HuH-7.5 (cell line): ENCODE measurements at places on chromosomes 3 and 15.

DNA sequence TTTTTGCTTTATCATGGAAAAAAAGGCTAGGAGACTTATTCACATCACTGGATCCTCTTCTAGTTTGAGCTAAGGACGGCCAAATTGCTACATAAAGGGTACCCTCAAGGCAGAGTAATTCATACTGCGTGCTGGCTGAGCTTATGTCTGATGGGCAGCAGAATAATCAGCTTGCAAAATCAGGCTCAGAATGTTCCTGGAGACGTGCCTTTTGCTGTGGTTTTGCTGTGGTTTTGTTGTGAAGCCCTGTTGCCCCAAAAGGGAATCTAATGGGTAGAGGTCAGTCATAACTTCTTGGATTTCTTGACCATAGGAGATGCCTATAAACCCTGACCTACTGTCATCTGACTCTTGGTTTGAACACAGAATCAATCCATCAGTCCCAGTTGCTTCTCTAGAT, 189.9 kb downstream of the SOX2 start:
- no peak for DNase-seq

- peak; percentile 42 for DNase-seq
Observed at GRCh38 chr15:31265090-31265870, 61.4 kb upstream of the KLF13 start.

GRCh38 chr3:104951426-104951825, 415.3 kb upstream of the ALCAM start:
- no peak for DNase-seq

DNA sequence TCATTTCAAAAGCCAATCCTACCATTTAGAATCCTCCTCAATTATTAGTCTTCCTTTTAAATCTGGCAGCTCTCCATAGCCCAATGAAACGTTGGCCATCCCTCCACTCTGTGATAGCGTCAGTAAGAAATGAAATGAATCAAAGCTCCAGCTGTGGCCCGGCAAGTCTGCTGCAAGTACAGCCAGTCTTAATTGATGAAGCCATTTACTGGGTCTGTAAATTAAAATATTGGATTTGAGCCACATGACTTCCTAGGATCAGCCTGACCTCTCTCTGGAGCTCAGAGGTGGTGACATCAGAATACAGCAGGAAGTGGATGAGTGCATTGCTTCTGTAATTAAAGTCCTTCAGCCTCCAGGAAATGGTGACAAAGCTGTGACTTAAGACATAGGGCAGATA, 347.0 kb upstream of the LMCD1 start:
- no peak for DNase-seq

- DNase-seq: no peak
Observed at GRCh38 chr15:100191161-100191560, 150.6 kb downstream of the ADAMTS17 start.

- DNase-seq: no peak
Observed at GRCh38 chr3:174482541-174482940, 376.6 kb upstream of the NAALADL2 start.

GRCh38 chr15:85760049-85760448, 34.7 kb downstream of the KLHL25 start:
- no peak for DNase-seq

GRCh38 chr3:3998140-3998922, 199.1 kb downstream of the LRRN1 start:
- peak; percentile 37 for DNase-seq

DNA sequence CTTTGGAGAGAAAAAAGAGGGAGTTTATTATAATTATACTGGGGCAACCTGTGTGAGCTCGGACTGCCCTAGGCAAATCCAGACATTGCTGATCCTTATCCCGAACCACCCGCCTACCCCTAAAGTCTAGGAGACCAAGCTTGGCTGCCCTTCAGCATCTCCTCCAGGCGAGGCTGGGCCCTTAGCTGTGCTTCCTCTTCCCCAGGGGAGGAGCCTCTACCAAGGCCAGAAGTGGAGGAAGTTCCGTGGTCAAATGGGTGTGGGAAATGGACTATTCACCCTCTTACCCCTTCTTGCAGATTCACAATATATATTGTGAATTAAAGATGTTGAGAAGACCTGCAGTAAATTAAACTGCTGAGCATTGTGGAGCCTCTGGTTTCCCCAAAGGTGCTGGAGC, 158.3 kb upstream of the HES1 start:
- no peak for DNase-seq

DNA sequence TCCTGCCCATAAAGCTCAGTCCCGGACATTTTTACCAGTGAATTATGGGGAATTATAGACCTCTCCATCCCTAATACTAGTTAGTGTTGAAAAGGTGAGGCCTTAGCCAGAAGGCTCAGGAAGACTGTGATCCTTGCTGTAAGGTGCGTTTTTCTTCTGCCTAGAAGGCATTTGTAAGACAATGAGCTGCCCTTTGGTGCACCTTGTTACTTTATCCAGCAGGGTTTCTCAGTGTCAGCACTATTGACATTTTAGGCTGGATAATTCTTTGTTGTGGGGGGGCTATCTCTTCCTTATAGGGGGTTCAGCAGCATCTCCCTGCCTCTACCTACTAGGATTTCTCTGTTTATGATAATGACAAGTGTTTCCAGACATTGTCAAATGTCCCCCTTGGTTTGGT, 108.1 kb upstream of the ABHD17C start:
- DNase-seq: no peak

GRCh38 chr15:85543741-85544155, 163.3 kb downstream of the AKAP13 start:
- no peak for DNase-seq

DNA sequence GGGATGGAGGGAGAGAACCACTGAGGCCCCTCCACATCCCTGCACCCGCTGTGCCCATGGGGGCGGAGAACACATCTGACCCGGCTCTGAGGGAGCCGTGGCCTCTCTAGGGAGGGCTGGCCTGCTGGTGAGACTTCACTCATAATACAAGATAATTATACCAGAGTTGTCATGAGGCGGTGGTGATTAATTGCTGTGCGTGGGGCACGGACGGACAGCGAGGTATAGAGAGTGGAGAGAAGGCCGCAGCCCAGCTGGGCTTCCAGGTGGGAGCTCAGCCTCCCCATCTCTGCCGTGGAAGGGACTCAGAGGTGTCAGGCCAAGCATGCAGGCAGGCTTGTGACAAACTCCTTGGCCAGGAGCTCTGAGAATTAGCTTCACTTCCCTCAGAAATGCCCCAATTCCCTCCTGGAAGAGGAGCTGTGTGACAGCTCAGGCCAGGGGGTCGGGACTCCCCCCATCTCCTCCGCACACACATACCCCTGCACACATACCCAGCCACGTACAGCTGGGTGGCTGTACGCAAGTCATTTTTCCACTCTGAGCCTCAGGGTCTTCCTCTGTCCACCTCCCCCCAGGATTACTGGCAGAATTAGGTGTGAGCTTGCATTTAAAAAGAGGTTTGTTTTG, 6.0 kb upstream of the GATA2 start:
- no peak for DNase-seq

DNA sequence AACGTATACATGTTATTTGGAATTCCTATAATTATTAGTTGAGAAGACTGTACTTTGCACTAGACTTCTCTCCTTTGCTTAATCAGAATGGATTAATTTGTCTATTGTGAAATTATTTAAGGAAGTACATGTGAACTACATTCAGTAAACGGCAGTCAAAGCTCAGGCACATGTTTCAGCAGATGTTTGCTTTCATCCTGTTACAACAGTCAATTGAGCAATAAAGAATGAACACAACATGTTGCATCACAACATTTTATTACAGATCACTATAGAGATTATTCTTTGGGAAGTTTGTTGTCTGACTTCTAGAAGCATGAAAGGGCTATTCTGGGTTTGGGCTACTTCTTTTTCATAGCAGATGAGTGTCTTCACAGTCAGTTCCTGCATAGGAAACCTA, 39.2 kb downstream of the RAB27A start:
- peak; percentile 25 for DNase-seq

GRCh38 chr3:60917141-60917540, 334.1 kb downstream of the FHIT start:
- no peak for DNase-seq

- peak; percentile 1 for DNase-seq
Observed at GRCh38 chr3:76698136-76698706, 341.7 kb upstream of the ROBO2 start.

DNA sequence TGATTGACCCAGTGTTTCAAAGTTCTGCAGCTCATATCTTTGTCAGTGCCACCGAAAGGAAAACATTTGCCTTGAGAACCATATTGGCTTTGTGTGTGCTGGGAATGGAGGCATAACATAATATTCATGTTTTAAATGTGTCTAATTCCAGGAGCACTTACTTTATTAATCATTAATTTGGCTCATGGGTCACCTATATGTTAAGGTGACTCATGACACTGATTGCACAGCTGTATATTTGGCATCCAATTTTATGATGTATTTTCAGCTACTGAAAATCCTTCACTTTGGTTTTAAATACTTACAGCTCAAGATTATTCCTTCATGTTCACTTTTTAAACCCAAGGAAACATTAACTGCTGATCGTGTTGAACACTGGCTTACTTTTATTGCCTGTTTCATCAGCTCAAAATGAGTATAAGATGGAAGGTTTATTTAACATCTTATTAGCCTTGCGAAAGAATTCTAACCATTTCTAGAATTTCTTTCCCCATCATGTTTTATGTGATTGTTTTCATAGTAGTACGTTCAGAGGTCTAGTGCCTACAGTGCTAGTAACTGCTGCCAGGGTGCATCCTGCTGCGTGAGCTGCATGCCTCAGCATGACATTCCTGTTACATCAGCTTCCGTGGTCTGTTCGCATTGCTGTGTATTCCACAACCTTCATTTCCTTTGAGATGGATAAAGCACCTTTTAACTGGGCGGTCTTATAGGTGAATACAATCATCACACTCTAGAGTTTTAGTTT, 63.7 kb downstream of the LRCH3 start:
- DNase-seq: no peak
